ENCODE measurements at places on chromosomes 7 and 10.

- peak; percentile 22 for DNase-seq
Measured at GRCh38 chr7:127708788-127709187, 56.8 kb downstream of the SND1 start.

DNA sequence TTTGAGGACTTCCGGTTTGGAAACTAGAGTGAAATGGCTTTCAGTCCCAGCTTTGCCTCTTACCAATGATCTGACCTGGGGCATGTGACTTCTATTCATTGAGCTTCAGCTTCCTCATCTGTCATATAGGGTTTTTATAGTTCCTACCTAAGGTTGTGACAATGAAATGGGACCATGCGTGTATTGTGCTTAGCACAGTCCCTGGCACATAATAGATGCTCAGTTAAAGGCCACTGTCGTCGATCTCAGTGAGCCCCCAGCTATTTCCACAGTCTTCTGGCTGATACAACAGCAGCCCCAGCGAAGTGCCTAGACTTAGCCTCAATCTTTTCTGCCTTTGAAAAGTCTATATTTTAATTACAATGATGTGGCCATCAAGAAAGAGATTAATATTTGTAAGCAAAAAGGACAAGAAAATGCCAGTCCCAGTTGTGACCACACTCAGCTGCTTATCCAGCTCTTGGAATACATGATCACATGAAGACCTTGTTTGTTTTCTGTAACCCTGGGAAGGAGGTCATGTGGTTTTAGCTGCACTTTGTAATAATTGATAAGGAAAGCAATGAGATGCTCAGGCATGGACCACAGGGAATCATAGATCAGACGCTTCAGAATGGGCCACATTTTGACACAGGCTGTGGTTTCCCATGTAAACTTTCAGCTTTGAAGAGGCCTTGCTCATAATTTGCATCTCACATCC is 44.6 kb downstream of the VWA2 start:
- no peak for DNase-seq

DNA sequence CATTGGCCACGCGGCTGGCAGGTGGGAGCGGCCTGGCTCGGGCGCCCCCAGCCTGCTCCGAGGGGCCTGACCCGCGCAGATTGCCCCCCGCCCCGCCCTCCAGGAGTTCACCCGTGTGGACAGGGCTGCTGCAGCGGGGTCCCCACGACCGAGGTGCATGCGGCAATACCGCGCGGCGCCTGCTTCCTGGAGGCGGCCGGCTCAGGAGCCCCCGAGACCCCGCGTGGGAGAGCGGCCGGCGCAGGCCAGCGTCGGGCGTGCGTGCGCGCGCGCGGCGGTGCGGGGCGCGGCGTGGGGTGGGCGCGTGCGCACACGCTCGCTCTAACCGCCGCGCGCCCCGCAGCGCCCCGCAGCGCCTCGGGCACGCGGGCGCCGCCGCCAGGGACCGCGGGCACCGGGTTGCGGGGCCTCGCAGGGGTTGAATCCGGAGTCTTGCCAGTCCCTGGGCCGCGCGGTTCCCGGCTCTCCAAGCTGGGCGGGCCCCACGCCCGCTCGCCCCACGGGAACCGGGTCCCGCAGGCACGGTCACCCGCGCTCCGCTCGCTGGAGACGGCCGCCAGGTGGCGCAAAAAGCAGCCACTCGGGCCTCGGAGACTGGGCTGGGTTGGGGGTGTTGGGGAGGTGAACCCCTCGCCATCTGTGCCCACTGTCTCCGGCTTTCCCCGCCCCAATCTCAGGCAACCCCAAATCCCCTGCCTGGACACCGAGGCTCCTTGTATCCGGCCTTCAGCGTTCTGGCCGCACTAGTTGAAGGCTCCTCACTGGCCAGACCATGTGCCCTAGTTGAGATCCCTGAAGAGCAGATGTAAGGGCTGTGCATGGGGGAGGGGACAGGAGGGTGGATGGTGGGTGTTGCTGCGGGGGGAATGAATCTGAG is 1.3 kb upstream of the ACHE start:
- peak; percentile 38 for DNase-seq

- no peak for DNase-seq
Measured at GRCh38 chr7:126803990-126804389, 448.8 kb downstream of the GRM8 start.

DNA sequence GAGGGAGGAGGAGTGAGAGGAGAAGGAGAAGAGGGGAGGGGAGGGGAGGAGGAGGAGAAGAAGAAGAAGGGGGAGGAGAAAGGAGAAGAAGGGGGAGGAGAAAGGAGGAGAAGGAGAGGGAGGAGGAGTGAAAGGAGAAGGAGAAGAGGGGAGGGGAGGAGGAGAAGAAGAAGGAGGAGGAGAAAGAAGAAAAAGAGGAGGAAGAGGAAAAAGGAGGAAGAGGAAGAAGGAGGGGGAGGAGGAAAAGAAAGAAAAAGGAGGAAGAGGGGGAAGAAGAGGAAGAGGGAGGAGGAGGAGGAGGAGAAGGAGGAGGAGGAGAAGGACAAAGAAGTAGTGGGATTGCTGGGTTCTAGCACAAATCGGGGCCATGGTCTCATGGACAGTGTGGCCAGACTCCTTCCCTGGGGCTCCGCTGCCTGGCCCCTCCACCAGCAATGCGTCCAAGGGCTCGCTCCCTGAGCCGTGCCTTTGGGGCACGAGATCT is 4.2 kb upstream of the MAFK start:
- no peak for DNase-seq

GRCh38 chr7:26670290-26670689 is 194.1 kb downstream of the SKAP2 start:
- DNase-seq = no peak

DNA sequence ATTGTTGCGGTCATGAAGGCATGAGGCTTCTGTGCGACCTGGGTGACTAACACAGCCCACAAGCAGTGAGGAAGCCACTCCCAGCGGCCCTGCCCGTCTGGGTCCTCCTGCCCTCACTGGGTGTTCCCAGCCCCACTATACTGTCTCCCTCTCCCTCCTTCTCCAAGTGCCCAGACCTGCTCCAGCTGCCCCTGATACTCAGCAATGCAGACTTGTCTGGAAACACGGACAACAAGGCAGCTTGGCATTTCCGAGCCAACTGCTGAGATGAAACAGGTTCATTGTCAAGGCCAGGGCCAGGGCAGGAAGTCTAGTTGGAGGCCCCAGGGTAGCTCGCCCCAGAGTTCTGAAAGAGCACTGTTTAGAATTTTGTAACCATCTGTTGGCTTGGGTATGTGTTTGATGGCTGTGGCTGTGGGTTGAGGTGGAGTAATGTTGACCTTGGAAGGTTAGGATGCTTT is 95.7 kb downstream of the RBM20 start:
- DNase-seq = no peak

DNA sequence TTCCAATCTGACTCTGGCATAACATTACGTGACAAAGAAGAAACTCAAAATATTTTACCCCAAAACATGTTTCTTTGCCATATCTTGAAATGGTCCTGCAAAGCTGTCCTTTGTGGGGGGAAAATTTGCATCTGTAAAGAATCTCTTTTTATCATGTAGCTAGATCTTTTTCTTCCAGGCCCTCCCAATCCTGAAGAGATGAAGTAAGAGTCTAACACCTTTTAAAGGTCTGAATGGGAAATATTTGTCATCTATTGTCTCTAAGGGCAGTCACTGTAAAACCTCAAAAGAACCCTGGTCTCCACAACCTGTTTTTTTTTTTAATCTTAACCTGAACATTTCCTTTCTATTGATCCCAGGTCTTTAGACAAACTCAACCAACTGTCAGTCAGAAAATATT is 8.6 kb downstream of the OR2AE1 start:
- DNase-seq = no peak

GRCh38 chr7:105218939-105219770 is 169.6 kb downstream of the SRPK2 start:
- DNase-seq = no peak

GRCh38 chr7:13091974-13092707 is 404.7 kb downstream of the ARL4A start:
- no peak for DNase-seq

DNA sequence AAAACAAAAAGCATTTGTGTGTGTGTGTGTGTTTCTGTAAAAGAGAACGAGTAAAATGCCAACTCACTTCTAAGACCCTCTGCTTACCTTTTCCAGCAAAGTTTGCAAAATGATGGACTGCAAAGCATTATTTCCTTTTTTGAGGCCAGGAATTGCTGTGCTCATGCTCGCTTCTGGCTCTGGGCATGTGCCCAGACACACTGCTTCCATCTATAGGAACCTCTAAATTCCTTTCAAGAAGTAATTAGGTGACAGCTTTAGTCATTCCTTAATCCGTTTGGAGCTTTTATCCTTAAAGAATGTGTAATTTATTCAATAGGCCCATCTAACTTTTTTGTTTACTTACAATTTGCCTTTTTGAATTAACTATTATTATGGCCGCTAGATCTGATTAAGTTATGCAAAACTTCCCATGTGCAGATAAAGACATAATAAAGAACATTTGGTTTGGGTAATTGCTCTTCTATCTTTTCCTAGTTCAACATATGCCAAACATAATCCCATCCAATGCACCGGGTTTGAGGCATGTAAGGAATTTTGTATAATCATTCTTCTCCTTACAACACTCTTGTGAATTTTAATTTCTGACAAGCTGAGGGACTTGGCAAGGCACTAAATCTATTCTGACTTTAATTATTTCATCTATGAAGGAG is 34.7 kb downstream of the A1CF start:
- no peak for DNase-seq

- no peak for DNase-seq
Measured at GRCh38 chr10:88986549-88987242, 3.9 kb upstream of the FAS start.

DNA sequence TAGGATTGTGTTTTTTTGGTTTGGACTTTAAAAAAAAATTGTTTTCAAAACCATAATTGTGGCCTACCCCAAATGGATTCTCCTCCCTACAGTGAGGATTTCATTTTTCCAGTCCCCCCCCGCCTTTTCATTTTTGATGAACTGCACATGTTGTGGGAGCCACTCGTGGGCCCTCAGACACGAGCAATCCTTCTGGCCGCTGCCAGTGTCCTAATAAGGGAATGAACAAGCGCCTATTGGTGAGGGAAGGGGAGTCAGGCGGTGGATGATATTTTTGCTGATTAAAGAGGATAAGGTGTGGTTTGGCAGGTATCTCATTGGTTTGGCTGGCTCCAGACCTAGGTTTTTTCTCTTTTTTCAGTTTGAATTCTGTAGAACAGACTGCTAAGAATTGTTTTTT is 78.7 kb upstream of the AGBL3 start:
- DNase-seq = no peak

GRCh38 chr10:116960066-116960776 is 44.8 kb downstream of the SHTN1 start:
- no peak for DNase-seq
